ENCODE measurements at places on chromosomes 5 and 9. TPM values are rescaled to one million over a fixed set of nuclear protein-coding genes. Genes with fewer than 3 reads are reported as not detected.

GRCh38 chr9:20396509-20396908 lies 225.8 kb downstream of the MLLT3 start:
- H3K27ac ChIP-seq, result no peak overlapping the region
- H3K4me1 ChIP-seq, result no peaks in the 10 kb centered on the region
- no peaks in the 10 kb centered on the region for H3K27me3 ChIP-seq
- H3K36me3 ChIP-seq, result no peaks in the 10 kb centered on the region
- DNase-seq, result peak; percentile 27
- H3K4me3 ChIP-seq, result no peak overlapping the region

DNA sequence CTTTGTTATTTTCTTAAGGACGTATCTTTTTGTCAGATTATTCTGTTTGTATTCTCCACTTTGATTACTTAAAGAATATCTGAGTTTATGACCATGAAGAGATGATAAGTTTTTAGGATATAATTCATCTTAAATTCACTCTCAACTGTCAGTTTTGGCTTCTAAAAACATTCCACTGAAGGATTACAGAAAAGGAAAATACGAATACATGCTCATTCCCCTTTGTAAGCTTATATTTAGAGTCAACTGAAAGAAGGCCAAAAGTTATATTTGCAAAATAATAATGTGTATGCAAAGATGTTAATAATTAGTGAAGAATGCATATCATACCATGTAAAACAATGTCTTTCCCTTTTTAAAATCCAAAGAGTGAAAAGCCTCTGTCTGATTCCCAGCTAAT lies 52.5 kb downstream of the ZNF474 start:
- no peak for DNase-seq
- H3K27me3 ChIP-seq, result no peaks in the 10 kb centered on the region
- no peak overlapping the region for H3K4me3 ChIP-seq
- H3K36me3 ChIP-seq, result no peaks in the 10 kb centered on the region

- DNase-seq, result no peak
- H3K4me3 ChIP-seq, result no peak overlapping the region
- H3K27me3 ChIP-seq, result no peaks in the 10 kb centered on the region
- H3K4me1 ChIP-seq, result no peaks in the 10 kb centered on the region
- no peak overlapping the region for H3K27ac ChIP-seq
Observed at GRCh38 chr5:171369898-171370297, 17.8 kb upstream of the NPM1 start.

DNA sequence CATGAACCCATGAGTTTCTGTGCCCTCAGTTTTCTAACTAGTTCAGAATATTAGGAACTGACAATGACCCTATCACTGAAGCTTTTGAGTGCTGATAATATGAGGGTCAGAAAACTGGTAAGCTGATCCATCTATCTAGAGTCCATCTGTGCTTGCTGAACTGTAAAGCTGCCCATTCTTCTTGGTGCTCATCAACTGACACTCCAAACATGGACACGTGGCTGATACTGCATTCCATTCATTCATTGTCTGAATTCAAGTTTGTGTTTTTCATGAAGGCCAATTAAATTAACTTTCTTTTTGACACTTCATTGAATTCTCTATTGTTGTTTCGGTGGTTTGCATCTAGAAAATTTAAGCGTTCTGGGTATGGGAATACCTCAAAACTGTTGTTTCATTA lies 17.6 kb downstream of the NREP start:
- H3K36me3 ChIP-seq, result no peaks in the 10 kb centered on the region
- no peak overlapping the region for H3K27ac ChIP-seq
- no peak for DNase-seq
- H3K4me1 ChIP-seq, result no peaks in the 10 kb centered on the region
- H3K4me3 ChIP-seq, result no peak overlapping the region

The IL5 gene
- not detected for total RNA-seq

The HTR4 gene
- total RNA-seq, result not detected

The ANKRD34B gene
- not detected for total RNA-seq

The CER1 gene
- not detected for total RNA-seq

The ROPN1L gene
- total RNA-seq, result 0.49 TPM
